SHP77 (cell line): ENCODE measurements at places on chromosomes 7 and 10.

DNA sequence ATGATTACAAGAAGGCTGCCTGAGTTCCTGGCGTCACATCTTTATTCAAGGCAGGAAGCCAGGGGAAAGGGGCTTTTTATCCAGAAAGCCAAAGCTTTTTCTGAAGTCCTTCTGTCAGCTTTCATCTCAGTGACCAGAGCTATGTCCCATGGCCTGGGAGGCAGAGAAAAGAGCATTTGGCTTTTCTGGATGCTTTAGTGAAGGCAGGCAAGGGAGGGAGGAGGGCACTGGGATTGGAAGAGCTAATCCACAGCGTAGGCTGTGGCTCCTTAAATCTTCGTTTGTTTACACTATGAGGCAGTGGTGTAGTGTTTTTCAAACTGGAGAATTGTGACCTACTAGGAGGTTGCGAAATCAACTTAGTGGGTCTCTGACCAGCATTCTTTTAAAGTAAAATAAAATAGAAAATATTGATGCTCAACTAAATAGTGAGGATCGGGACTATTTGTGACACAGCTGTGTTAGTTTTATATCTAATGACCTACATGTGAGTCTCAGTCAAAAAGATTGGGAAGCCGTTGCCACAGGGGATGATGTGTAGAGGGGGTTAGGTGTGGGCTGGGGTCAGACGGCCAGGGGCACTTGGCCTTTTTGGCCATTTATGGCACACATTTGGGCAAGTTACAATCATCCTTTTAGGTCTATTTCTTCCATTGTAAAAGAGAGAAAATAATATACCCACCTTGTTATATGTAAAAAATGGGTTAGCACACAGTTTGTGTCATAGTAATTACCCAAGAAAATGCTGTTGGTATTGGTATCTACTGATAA, 14.1 kb downstream of the CRYGN start:
- DNase-seq = no peak

DNA sequence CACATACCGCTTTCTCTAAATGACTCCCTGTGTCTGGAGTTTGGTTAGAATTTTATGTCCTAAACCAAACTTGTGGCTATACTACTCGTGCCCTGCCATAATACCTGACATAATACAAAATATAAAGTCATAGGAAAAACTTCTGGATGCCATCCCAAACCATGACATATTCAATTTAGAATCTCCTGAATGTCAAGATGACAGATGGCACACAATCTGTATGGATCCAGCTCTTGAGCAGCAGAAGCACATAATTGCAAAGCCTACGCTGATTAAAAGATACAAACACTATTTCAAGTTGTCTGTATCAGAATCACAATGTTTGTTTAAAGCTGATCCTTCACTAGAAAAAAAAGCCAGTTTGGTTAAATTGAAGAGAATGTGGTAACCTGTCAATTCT, 22.4 kb upstream of the CDC14C start:
- no peak for DNase-seq

DNA sequence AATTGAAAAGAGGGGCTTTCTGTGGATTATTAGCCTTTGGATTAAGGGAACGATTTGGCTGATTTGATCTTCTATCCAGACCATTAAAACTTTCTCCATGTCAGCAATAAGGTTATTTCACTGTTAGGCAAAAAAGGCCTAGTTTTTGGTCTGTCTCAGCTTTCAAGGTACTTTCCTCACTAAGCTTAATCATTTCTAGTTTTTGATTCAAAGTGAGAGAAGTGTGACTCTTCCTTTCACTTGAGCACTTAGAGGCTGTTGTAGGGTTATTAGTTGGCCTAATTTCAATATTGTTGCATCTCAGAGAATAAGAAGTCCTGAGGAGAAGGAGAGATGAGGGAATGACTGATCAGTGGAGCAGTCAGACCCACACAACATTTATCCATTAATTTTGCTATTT, 596.0 kb upstream of the TPK1 start:
- DNase-seq = no peak

- no peak for DNase-seq
Observed at GRCh38 chr10:77186936-77187335, 450.7 kb downstream of the KCNMA1 start.

- no peak for DNase-seq
Observed at GRCh38 chr10:104762793-104763192, 121.7 kb downstream of the SORCS3 start.

- no peak for DNase-seq
Observed at GRCh38 chr7:51261950-51262795, 54.4 kb downstream of the COBL start.

DNA sequence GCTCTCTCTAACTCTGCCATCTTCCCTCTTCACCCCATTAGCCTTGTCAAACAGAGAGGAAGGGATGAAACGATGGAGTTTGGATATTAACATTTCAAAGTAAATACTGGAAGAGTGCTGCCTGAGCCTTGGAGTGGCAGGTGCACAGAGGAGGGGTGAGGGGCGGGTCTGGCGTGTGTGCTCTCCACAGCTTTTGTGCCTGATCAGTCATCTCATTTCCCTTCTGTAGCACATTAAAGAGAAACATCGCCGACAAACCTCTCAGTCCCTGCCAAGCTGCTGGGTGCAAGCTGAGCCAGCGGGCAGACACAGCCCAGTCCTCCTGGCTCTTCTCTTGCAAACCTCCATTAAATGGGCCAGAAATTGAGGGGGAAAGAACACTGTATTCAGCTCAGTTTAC, 76.2 kb downstream of the SLIT1 start:
- DNase-seq = peak; percentile 61

- DNase-seq = no peak
Observed at GRCh38 chr10:132845780-132846595, 60.0 kb upstream of the NKX6-2 start.

GRCh38 chr10:95415621-95416031, 124.8 kb upstream of the PDLIM1 start:
- no peak for DNase-seq

DNA sequence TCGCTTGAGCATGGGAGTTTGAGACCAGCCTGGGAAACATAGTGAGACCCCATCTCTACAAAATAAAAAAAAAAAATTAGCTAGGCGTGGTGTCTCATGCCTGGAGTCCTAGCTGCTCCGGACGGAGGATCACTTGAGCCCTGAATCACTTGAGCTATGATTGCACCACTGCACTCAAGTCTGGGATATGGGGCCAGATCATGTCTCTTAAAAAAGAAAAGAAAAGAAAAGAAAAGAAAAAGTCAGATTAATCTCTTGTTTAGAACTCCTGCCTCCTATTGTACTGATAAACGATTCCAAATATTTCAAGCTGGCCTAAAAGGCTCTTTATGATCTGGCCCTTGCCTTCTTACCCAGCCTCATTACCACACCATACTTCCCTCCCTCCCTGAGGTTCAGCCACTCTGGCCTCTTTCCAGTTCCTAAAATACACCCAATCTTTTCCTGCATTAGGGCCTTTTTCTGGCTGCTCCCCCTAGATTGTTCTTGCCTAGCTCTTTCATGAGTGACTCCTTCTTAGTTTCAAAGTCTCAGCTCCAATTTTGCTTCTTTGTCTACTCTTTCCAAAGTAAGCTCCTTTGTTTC, 41.7 kb downstream of the VCL start:
- no peak for DNase-seq

DNA sequence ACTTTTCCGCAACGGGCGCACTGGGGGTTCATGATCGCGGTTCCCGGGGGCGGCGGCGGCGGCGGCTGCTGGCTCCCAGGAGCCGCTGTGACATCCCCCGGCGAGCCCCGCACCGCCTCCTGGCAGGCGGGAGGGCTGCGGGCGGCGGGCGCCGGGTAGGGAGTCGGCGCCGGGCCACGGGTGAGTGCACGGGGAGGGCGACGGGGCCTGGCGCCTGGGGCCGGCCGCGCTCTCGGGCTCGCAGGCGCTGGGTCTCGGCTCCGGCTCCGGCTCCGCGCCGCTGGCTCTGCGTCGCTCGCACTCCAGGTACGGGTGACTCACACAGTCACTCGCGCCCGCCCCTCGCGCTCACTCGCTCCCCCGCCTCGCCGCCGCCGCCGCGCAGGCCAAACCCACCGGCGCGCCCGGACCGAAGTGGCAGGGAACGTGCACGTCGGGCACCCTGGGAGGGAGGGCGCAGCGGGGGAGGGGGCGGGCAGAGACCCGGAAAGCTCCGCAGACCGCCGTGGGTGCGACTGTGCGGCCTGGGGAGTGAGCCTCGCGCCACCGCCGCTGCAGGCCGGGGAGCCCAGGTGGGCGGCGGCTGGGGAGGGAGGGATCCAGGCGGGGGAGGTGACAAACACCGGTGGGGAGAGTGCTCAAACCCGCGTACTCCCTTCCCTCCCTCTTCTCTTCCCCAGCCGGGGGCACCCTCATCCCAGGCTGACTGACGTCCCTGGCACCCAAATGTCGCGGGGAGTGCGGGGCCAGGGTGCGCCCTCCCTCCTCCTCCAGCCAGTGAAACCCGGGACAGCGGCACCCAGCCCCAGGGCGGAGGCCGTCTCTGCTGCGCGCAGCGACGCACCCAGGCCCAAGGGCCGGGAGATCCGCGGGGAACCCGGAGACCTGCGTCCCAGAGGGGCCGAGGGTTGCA, 276.9 kb upstream of the NEBL start:
- DNase-seq = peak; percentile 87

DNA sequence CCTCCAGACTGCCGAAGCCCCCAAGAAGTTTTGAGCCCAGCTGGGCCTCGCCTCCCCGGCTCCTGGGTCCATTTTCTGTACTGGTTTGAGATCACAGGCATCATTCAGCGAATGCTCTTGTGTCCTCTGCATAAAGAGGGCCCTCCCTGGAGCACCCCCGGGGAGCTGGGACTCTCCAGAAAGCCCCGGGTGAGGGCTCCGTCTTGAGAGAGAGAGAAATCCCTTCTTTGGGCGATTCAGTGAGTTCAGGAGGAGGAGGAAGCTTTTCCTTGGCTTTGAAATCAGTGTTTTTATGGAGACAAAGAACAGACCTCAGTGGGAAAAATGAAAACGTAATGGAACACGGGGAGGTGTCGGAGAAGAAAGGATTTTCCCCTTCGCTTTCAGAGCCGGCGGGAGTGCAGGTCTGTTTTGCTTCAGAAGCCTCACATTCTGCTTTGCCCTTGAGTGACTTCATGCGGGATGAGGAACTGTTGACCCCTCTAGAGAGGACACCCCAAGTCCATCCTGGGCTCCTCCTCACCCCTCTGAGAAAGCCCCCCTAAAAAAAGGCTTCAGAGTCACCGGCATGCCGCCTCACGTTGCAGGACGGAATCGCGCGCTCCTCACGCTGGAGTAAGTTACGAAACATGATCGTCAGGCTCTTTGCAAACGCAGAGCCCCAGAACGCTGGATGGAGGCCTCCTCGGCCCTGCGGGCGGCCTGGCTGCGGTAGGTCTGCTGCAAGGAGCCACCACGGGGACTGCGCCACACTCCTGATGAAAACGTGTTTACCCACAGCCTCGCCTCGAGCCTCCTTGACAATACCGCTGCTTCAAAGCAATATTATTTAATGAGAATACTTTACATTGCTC, 8.5 kb upstream of the AP5Z1 start:
- DNase-seq = no peak

GRCh38 chr7:139341776-139342226, 664 bp downstream of the FMC1 start:
- no peak for DNase-seq

DNA sequence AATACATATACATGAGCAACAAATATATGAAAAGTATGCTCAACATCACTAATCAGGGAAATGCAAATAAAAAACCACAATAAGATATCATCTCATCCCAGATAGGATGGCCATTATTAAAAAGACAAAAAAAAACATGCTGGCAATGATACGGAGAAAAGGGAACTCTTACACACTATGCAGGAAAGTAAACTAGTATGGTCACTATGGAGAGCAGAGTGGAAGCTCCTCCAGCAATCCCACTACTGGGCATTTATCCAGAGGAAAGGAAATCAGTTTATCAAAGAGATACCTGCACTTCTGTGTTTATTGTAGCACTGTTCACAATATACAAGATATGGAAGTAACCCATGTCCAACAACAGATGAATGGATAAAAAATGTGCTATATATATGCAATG, 217.5 kb downstream of the SDK1 start:
- DNase-seq = no peak

DNA sequence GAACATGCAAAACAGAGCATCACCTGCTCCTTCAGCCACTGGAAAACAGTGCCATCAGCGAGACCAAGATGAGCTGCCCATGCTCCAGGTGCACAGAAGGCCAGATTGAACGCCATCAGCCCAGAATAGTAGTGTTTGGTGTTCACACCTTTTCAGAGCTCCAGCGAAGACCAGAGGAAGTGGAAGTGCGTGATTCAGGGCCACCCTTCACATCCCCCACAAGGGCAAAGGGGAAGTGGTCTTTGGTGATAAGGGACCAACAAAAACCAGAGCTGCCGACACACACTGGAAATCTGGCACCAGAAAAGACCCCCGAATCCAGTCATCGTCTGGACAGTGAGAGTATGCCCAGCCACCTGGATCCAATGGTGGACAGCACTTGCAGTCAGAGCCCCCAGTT, 29.5 kb upstream of the TMEM72 start:
- DNase-seq = no peak

DNA sequence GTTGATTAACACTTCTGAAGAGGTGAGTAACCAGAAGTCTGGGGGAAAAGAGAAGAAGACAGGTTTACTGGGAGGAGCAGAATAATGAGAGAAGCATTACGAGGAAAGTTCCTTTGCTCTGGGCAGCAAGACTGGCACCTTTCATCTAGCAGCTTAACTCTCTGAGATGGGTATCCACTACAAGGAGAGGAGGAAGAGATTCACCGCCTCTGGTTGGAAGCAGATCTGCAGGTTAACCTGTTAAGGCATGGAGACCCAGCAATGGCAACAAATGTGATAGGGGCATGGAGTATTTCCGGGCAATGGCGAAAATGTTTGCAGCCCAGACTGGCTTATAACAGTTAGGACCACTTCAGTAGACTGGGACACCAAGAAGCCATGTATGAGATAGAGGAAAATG, 162.2 kb downstream of the TFEC start:
- no peak for DNase-seq

GRCh38 chr10:96645191-96645721, 58.4 kb upstream of the TM9SF3 start:
- no peak for DNase-seq

DNA sequence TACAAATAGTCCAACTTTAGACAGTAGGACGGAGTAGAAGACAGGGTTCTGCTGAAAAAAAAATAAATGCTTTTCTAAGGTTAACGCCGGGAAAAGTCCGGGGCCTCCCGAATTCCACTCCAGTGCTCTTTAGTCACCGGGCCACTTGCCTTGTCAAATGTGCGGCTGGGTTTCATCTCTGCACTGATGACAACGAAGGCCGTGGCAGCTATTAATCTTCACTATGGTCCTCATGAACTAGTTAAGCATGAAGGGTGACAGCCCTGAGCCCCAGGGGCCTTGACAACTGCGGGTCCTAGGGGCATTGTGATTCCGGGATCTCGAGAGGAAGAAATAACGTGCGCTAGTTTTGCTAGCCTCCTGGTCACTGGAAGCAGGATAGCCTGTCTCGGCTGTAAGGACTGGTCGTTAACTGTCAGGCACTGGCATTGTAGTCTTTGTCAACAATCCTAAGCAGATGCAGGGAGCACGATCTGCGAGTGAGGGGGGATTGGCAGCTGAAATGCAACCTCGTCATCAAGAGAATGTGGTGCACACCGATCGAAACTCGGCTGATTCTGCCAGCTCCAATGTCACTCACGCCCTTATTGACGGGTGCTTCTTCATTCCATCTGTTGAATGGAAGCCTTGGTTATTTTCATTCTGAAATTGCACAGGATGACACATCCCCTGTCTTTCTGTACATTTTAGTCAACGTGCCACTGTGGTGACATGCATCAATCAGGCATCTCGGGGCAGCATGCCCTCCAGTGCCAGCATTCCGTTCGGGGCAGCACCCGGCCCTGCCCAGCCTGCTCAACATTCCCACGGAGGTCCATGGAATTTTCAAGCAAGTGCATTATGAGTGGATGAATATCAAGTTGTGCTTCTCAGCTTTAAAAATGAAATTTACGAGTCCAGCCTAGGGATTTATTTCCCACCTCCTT, 51.6 kb upstream of the MGMT start:
- no peak for DNase-seq
